NCI-H187 treated with DMSO at 0.1 percent for 48 hours (cell line): ENCODE measurements at places on chromosomes 3 and 15.
A peak's percentile ranks its signal among the peaks of the same experiment; 100 is the strongest.

DNA sequence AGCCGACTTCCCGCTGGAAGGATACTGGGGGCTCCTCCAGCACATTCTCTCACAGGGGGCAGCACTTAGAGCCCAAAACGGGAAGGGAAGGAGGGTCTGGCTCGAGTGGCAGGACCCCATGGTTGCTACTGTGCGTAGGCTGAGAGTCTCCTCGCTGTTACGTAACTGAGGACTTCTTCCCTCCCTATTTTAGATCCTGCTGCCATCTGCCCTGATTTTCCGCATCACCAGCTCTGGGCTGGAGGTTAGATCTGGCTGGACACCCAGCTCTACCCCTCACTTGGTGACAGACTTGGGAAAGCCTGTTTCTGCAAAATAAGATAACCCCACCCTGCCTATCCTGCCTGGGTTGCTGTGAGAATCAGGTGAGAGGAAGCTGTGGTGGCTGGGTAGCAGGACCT lies 47.7 kb downstream of the BDH1 start:
- DNase-seq = no peak

DNA sequence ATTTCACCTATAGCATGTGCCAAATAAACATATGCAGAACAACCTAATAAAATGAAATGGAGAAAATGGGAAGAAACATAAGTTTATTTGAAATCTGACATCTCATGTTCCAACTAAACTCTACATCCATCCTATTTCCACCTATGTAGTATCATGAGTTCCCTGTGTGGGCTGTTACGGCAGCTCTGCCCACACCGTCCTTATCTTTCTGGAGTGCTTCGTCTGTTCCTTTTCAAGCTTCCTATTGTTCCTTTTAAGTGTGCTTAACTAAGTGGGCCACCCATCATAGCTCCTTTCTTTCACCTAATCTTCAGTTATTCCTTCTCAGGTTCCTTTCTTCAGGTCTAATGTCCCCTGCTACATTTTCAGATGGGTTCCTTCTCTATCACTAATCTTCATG lies 17.3 kb downstream of the RYR3 start:
- no peak for DNase-seq

GRCh38 chr3:187955587-187955952 lies 198.4 kb upstream of the LPP start:
- no peak for DNase-seq

DNA sequence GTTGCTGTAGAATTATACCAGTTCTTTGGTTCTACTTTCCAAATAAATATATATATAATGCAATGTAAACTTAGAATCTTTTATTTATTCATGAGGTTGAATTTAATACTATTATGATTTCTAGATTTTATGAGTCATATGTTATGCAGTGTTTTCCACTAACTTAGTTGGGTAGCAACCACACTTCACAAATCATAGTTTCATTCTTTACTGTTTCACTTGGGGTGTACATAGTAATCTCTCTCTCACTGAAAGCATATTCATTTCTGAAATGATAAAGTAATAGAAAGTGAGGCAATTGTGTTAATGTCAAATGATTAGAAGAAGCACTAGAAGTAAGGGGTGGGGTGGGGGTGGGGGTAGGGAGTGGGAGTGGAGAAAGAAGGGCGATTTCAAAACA lies 52.6 kb downstream of the IQCH start:
- DNase-seq = no peak

GRCh38 chr3:8206971-8207617 lies 294.5 kb upstream of the LMCD1 start:
- DNase-seq = no peak

DNA sequence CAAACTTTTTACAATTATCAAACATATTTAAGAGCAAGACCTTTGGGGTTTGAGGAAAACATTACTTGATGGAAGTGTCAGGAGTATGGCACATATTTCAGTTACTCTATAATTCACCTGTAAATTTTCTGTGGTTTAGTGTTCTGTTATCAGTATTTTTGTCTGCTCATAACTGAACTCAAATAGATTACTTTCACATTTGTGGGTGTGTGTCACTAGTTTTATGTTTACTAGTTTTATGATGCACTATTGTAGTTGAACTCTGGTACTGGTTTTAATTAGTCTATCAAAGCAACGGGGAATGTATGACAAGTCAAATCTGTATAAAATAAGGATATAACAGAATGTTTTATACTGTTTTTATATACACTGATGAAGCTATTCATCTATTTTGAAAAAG lies 27.2 kb downstream of the OXSM start:
- DNase-seq = no peak

- DNase-seq = no peak
Measured at GRCh38 chr15:38263996-38264395, 11.4 kb downstream of the SPRED1 start.

- no peak for DNase-seq
Measured at GRCh38 chr15:85412956-85413854, 32.8 kb downstream of the AKAP13 start.

GRCh38 chr15:68586274-68586961 lies 7.6 kb downstream of the CORO2B start:
- no peak for DNase-seq

GRCh38 chr3:4083225-4084015 lies 219.7 kb upstream of the SETMAR start:
- DNase-seq = no peak

DNA sequence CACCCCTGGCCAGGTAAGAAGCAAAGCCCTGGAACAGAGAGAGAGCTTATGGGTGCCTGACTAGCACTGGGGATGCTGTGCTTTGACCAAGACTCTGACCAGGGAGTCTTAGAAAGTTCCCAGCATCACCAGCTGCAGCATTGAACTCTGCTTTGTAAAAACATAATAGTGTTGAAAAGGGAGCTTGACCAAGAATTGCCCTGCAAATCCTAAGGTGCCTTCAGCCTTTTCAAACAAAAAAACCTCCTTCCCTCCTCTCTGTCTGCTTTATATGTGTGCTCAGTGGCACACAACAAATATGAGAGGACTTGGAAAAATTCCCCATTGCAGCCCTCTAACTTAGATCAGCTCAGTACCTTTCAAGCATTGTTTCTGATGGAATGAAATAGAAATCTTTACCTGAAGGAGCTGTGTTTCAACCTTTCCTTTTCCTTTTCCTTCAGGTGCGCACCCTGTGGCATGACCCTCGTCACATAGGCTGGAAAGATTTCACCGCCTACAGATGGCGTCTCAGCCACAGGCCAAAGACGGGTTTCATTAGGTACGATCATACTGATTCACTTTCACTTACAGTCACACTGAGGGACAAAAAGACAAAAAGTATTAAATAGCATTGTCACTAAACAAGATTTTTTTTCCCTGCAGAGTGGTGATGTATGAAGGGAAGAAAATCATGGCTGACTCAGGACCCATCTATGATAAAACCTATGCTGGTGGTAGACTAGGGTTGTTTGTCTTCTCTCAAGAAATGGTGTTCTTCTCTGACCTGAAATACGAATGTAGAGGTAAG lies 13.0 kb downstream of the THBS1 start:
- DNase-seq = no peak

DNA sequence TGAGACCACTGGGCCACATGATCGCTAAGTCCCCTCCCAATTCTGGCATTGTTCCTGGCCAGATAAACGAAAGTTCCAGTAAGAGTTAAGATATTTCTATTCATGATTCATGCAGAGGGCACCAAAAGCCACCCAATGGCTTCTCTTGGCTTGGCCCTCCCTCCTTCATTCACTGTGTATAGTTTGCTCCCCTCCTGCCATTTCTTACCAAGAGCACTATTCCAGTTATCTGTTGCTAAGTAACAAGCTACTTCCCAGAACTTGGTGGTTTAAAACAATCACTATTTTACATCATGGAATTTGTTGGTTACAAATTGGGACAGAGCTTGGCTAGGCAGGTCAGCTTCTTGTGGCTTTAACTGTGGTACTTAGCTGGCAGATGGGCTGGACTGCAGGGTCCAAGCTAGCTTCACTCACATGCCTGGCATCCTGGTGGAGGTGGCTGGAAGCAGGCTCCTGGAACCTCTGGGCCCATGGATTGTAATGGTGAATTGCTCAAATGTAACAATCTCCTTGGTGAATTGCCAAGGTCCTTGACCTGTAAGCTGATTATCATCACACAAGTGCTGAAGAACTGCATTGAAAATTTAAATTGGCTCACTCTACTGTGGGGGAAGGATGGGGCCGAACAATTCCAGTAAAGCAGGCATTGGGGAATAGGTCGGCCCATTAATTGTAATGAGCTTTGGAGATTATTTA lies 16.6 kb downstream of the EAF1 start:
- DNase-seq = no peak

DNA sequence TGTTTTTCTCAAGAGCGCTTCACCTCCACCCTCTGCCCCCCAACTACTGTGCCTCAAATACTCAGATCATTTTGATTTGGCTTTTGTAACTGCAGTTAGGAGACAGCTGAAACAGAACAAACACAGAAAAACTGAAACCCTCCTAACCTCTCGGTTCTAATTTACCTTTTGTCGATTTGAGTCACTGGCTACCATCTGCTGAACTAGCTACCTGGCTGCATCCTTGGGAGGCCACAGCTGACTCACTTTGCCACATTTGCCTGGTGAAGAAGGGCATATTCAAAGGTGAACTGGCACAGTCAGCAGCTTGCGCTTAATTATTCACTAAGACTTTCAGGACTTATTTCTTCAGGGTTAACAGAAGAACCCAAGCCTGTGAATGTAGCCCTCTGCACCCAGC lies 117.7 kb downstream of the FOXB1 start:
- DNase-seq = no peak

DNA sequence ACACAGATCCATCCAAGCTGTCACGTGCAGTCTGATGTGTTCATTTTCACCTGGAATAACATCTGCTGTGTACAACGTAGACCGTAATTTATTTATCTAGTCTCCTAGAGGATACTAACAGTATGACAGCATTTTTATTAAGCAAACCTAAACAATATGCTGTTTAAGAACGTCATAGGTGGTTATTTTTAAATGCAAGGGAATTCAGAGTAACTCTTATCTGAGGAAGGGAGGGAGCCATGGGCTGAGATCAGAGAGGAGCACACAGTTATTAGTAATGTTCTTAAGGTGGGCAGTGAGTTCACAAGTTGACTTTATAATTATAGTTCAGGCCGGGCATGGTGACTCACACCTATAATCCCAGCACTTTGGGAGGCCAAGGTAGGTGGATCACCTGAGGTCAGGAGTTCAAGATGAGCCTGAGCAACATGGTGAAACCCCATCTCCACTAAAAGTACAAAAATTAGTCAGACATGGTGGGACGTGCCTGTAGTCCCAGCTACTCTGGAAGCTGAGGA lies 193.6 kb downstream of the UACA start:
- no peak for DNase-seq

DNA sequence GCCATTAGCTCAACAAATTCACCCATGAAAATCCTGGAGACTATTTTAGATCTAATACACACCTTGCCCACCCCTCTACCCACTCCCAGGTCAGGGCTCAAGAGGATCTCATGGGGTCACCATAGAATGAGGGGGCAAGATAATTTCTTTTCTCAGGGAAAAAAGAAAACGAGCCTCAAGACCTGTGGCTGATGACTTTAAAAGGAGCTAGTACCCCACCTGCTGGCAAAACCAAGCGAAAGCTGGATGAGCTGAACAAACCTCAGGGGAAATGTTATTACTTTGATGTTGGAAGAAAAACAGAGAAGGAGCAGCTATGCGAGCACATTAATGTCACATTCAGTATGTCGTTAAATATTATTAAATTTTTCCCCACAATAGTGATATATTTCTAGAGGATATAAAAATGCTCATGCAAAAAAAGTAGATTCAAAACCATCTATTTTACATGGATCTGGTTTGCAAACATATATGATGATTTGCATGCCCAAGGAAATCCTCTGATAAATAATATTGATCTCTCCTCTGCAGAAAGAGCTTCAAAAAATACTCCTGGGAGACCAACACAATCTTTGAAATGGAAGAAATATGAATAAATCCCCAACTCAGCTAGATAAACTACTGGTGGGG lies 37.7 kb downstream of the PLD1 start:
- DNase-seq = no peak

GRCh38 chr15:95864467-95864886 lies 466.0 kb upstream of the NR2F2 start:
- no peak for DNase-seq

- DNase-seq = no peak
Measured at GRCh38 chr3:125401402-125401801, 26.3 kb upstream of the ZNF148 start.

GRCh38 chr3:49906073-49906743 lies 2.5 kb upstream of the MST1R start:
- no peak for DNase-seq

- DNase-seq = no peak
Measured at GRCh38 chr3:169668072-169668956, 4.8 kb upstream of the MECOM start.

- DNase-seq = no peak
Measured at GRCh38 chr3:167813169-167814123, 77.9 kb downstream of the SERPINI1 start.

- peak; percentile 46 for DNase-seq
Measured at GRCh38 chr15:99704444-99704838, 28.8 kb downstream of the LYSMD4 start.

GRCh38 chr3:126373682-126374601 lies 16.7 kb upstream of the KLF15 start:
- no peak for DNase-seq

- no peak for DNase-seq
Measured at GRCh38 chr15:38088971-38089370, 154.5 kb downstream of the TMCO5A start.

- DNase-seq = no peak
Measured at GRCh38 chr3:12947504-12948369, 106.4 kb upstream of the RPL32 start.

DNA sequence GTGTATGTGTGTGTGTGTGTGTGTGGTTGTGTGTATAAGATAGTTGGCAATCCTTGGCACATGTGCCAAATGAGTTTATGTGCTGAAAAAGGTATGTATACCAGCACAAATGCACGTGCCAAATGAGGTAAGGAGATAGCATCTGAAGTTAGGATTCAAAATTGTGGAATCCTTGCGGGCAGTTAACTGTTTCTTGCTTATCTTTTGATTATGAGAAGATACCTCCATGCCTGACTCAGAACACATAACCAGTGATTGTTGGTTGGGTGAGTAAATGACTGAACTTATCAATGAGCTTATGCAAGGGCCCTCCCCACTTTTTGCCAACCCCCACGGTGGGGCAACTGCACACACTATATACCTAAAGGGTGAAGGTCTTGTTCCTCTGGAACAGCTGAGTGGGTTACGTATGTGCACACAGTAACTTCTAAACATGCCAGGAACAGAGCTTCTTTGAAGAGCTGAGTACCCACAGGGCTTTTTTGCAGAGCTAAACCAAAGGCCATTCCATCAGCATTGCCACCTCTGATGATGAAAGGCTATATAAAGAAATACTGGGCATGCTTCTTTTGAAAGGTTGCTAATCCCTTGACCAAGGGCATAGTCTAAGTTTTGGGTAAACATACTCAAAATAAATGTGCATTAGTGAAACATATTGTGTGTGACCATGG lies 60.1 kb downstream of the MEIS2 start:
- no peak for DNase-seq
